Activated CD8-positive, alpha-beta memory T cell treated with anti-CD3 and anti-CD28 coated beads, Interleukin-2, amount 10 ng/mL, durations not matched to agents 7 days and 5 days (primary cell): ENCODE measurements at places on chromosomes 7 and 10.

DNA sequence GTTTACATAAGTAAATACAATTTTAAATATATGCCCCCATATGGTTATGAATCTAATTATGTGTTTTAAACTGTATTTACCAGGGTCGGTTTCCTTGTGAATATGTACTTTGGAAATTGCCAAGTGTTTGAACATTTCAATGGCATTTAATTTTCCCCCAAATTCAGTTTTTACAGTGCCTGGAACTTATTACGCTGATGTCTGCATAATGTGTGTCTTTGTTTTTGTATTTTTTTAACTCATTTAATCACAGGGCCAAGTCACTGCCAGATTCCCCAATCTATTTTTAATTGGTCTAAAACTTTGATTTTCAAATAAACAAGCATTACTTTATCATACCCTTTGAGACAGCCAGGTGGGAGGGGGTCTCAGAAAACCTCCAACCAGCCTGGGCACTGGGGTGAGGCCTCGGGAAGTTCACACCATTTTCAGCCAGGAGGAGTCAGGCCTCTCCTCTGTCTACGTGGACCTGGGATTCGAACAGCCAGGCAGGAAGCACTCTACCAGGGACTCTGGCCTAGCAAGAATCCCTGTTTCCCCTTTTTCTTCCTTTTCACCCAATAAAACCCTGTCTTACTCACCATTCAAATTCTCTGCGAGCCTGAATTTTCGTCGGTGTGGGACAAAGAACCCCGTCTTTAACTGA, 151.5 kb upstream of the COL1A2 start:
- no peaks in the 10 kb centered on the region for H3K4me1 ChIP-seq
- no peak overlapping the region for H3K27ac ChIP-seq
- no peak overlapping the region for H3K4me3 ChIP-seq
- DNase-seq: no peak

GRCh38 chr10:52682766-52683165, 89.8 kb downstream of the MBL2 start:
- no peaks in the 10 kb centered on the region for H3K27me3 ChIP-seq
- H3K4me3 ChIP-seq: no peak overlapping the region
- no peak for DNase-seq
- H3K36me3 ChIP-seq: no peaks in the 10 kb centered on the region
- H3K4me1 ChIP-seq: no peaks in the 10 kb centered on the region

GRCh38 chr10:111890046-111890445, 293.5 kb downstream of the GPAM start:
- no peak for DNase-seq
- no peaks in the 10 kb centered on the region for H3K36me3 ChIP-seq

- no peak for DNase-seq
- no peaks in the 10 kb centered on the region for H3K4me1 ChIP-seq
- H3K27ac ChIP-seq: no peak overlapping the region
- H3K4me3 ChIP-seq: no peak overlapping the region
Measured at GRCh38 chr7:70583965-70584883, 547.7 kb upstream of the GALNT17 start.

DNA sequence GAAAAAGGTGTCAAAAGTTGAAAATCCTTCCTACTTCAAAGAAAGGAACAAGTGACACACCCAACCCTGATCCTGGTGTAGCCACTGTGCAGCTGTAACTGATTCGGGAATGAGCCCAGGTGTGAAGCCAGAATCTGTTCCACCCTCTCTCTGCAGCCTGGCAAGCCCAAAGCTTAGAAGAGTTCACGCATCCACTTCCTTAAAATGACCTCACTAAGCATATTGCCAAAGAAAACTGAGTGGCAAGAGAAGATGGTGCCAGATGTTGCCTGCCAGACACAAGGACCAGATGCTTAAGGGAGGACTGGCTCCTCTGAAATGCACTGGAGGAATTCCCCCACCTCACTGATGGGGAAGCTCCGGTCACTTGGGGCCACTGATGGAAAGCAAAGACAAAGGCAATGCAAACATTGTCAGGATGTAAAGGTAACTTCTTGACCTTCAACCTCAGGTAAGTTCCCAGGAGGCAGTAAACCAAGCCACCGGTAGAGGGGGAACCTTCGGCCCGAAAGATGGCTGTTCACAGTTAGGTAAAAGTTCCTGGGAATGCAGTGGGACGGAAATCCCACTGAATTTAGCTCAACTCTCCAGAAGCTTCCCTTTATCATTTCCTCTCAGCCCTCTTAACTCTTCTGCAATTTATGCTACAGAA, 554.9 kb downstream of the KCNMA1 start:
- no peaks in the 10 kb centered on the region for H3K27me3 ChIP-seq
- no peak overlapping the region for H3K27ac ChIP-seq

DNA sequence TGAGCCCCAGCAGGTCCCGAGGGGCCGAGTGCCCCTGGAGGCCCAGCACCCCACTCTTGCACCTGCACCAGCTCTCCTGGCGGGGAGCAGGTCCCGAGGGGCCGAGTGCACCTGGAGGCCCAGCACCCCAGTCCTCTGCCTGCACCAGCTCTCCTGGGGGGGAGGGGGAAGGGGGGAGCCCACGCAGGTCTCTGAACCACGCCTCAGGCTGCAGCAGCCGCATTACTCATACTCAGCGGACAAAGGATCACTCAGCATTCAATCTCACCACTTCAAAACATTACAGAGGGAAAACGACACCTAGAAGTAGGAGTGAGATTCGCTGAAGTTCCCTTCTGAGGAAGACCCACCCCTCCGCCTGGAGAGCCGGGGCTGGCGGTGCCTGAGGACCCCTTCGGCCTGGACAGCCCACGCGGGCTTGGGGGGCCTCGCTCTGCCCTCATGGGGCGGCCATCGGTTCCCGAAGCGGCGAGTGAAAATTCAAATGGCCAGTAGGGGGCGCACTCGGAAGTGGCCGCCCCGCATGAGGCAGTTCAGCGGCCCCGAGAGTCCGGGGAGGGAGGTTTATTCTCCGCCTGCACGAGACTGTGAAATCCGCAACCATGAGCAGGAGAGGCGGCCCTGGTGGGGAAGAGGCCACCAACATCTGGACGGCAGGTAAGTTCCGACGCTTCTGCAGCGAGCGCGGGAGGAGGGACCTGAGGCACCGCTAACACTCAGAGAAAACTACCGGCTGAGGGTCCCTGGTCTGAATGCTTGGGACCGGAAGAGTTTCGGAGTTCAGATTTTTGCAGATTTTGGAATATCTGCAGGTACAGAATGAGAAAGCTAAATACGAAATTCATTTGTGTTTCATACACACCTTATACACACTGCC, 1.1 kb upstream of the GPER1 start:
- peak; percentile 82 for DNase-seq
- no peaks in the 10 kb centered on the region for H3K36me3 ChIP-seq
- no peak overlapping the region for H3K27ac ChIP-seq
- peaks cover 6% of the 10 kb centered on the region for H3K27me3 ChIP-seq
- peak overlapping the region; percentile 56 for H3K4me3 ChIP-seq

DNA sequence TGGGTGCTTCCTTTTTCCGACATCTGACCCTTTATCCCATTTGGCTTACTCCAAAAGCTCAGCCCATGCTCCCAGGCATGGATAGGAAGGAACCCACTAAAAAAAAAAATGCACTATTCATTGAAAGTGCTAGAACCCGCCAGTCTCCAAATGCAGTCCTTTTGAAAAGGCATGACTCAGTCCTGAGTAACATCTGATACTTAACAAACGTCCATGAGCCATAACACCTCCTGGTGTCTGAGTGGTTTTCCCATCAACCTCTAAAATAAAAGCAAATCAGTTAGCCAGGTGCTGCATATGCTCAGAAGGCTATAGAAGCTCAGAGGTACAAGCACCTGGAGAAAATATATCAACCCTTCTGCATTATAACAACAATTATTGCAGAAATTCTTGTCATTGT, 45.0 kb upstream of the CACUL1 start:
- no peaks in the 10 kb centered on the region for H3K4me1 ChIP-seq
- no peak for DNase-seq
- no peak overlapping the region for H3K4me3 ChIP-seq
- H3K27me3 ChIP-seq: peaks cover 32% of the 10 kb centered on the region
- no peak overlapping the region for H3K27ac ChIP-seq
- no peaks in the 10 kb centered on the region for H3K36me3 ChIP-seq

DNA sequence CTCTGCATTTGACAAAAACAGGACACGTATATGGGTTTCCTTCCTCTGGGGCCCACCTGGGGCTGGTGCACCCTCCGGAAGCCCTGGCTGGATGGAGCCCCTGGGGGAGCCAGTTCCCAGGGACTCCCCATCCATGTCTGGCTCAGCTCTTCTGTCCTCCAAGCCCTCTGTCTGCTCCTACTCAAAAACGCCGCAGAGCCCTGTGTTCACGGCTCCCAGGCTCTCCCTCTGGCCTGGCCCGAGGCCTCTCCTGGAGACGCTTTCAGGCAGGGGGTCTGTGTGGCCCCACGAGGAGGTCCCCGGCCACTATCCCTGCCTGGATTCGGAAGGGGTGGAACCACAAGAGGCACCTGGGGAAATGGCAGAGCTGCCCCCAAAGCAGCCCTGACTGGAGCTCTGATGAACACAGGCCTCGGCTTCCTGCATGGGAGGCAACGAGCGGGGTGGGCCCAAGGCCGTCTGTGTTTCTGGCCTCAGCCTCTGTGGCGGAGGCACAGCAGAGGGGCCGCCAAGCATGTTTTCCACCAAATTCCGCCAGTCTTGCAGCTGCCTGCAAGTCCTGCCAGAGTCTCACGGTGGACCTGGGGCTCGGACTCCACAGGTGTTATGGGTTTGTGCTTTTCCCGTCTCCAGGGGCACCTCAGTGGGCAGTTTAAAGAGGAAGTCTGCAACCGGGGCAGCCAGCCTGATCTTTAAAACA, 22.6 kb upstream of the INPP5A start:
- H3K4me1 ChIP-seq: no peaks in the 10 kb centered on the region
- H3K4me3 ChIP-seq: no peak overlapping the region
- no peak for DNase-seq
- H3K27me3 ChIP-seq: no peaks in the 10 kb centered on the region
- no peaks in the 10 kb centered on the region for H3K36me3 ChIP-seq

- no peaks in the 10 kb centered on the region for H3K27me3 ChIP-seq
- no peak overlapping the region for H3K4me3 ChIP-seq
Measured at GRCh38 chr10:21929070-21929469, 74.5 kb downstream of the DNAJC1 start.

DNA sequence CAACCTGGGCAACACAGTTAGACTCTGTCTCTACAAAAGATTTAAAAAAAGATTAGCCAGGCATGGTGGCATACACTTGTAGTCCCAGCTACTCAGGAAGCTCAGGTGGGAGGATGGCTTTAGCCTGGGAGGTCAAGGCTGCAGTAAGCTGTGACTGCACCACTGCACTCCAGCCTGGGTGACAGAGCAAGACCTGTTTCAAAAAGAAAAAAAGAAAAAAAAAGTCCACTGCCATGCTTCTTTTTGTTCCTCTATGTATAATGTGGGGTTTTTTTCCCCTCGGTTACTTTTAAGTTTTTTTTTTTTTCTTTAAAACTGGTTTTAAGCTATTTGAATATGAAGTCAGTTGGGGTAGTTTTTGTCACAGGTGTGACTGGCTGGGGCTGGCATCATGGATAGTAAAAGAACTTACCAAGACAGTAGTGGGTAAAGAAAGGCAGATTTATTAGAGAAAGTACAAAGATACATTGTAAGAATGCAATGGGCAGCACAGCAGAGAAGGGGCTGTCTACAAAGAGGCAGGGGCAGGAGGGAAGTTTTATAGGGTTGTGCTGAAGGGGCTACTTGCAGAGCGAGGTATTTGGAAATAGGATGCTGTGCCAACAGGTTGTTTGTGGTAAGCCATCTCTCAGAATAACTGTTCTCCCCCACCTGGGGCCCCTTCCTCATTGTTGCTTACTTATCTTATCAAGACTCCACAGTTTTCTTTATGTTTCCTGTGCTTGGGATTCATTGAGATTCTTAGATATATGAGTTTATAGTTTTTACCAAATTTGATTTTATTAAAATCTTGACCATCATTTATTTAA, 177.3 kb downstream of the PHTF2 start:
- H3K27ac ChIP-seq: no peak overlapping the region
- H3K27me3 ChIP-seq: peaks cover 9% of the 10 kb centered on the region
- peaks cover 1% of the 10 kb centered on the region for H3K4me1 ChIP-seq
- no peak for DNase-seq
- H3K4me3 ChIP-seq: no peak overlapping the region

DNA sequence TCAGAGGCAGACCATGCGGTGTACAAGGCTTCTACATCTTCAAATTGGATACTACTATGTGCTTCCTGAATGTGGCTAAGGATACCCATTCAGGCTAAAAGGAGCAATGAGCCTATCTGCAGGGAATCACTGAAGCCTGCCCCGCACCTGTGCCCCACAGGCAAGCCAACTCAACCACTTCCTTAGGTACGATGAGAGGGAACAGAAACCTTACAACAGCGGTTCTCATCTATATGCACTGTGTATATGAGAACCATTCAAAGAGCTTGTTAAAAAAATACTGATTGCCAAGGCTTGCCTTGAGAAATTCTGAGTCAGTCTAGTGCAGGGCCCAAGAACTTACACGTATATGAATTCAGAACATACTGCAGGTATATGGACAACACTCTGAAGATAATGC, 679.6 kb downstream of the PARD3 start:
- no peak overlapping the region for H3K4me3 ChIP-seq
- H3K36me3 ChIP-seq: no peaks in the 10 kb centered on the region
- H3K27me3 ChIP-seq: peaks cover 3% of the 10 kb centered on the region

DNA sequence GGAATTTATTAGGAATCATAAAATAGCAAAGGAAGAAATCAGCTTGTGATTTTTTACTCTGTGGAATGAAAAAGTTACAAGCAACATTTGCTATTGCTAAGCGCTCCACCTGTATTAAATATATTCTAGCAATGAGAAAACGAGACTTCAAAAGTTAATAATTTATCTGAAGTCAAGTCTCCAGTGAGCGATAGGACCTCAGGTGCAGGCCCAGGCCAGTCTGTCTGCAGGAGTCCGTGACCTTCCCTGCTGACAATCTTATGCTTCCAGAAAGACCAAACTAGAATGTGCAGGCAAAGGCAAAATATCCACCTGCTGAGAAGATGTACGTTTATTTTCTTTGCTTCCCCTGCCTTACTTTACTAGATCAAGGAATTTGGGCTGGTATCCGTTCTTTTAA, 22.7 kb downstream of the MRC1 start:
- H3K27me3 ChIP-seq: no peaks in the 10 kb centered on the region
- H3K36me3 ChIP-seq: no peaks in the 10 kb centered on the region
- H3K4me1 ChIP-seq: no peaks in the 10 kb centered on the region
- no peak overlapping the region for H3K27ac ChIP-seq

DNA sequence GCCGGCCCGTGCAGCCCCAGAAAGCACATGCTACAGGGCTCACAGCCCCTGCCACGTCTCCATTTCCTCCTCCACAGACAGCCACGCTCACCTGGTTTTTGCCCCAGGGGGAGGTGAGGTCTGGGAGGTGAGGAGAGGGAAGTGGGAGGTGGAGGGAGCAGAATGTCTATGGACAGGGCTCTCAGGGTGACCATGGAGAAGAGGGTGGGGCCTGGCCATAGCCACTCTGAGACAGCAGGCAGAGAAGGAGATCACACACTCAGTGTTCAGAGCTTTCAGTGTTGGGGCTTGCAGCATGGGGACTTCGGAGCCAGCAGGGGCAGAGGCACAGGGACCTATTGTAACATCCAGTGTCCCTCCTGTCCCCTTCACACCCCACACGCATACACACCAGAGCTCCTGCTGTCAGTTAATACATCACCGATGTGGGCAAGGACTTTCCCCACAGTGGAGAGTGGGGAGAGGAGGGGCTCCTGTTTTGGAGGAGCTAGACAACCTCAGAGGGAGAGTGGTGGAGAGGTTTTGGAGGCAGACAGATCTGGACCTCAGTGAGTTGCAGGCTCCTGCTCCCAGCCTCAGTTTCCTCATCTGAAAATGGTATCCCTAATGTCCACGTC, 14.4 kb downstream of the WDFY4 start:
- H3K36me3 ChIP-seq: no peaks in the 10 kb centered on the region
- H3K27me3 ChIP-seq: no peaks in the 10 kb centered on the region
- H3K4me3 ChIP-seq: no peak overlapping the region
- no peak for DNase-seq

- no peaks in the 10 kb centered on the region for H3K4me1 ChIP-seq
- no peaks in the 10 kb centered on the region for H3K27me3 ChIP-seq
- H3K4me3 ChIP-seq: no peak overlapping the region
- H3K36me3 ChIP-seq: no peaks in the 10 kb centered on the region
- DNase-seq: no peak
- no peak overlapping the region for H3K27ac ChIP-seq
Measured at GRCh38 chr7:82017334-82017943, 247.6 kb upstream of the HGF start.
